Activated naive CD8-positive, alpha-beta T cell treated with anti-CD3 and anti-CD28 coated beads for 36 hours (primary cell): ENCODE measurements at places on chromosomes 1 and 21. TPM values are rescaled to one million over a fixed set of nuclear protein-coding genes. Genes with fewer than 3 reads are reported as not detected.

Gene LUZP1
- 18.4 TPM for total RNA-seq

Gene TMEM82
- not detected for total RNA-seq

Gene PROK1
- total RNA-seq, result not detected

Gene C1orf74
- total RNA-seq, result 1.5 TPM

Gene IER5
- total RNA-seq, result 29.7 TPM

Gene SLC35A3
- 14.0 TPM for total RNA-seq

Gene KRTAP21-3
- total RNA-seq, result not detected

Gene S100A9
- not detected for total RNA-seq

Gene BATF3
- total RNA-seq, result 77.9 TPM

Gene RIPK4
- total RNA-seq, result 0.76 TPM

Gene HAX1
- total RNA-seq, result 167 TPM

Gene C1orf56
- 1.2 TPM for total RNA-seq

Gene ADAM30
- not detected for total RNA-seq

Gene LCE6A
- total RNA-seq, result not detected

Gene FCRL4
- total RNA-seq, result not detected

Gene KRTAP12-2
- not detected for total RNA-seq

Gene GPR25
- not detected for total RNA-seq

Gene LCE1E
- total RNA-seq, result not detected
